Stimulated activated CD8-positive, alpha-beta memory T cell treated with anti-CD3 and anti-CD28 coated beads, Interleukin-15, amount 100 ng/mL, for 48 hours (primary cell): ENCODE measurements at places on chromosomes 4 and X.

GRCh38 chr4:118904418-118904817 is 15.8 kb downstream of the SYNPO2 start:
- DNase-seq = no peak

DNA sequence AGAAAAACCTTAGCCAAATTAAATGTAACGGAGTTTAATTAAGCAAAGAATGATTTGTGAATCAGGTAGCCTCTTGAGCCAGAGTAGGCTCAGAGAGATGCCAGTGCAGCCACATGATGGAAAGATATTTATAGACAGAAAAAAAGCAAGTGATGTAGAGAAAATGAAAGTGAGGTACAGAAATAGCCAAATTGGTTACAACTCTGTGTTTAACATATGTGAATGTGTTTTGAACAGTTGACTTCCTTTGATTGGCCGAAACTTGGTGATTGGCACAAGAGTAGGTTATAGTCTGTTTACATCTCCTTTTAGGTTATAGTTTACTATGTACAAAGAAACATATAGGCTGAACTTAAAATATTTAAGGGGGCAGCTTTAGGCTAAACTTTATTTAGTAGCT is 459.9 kb upstream of the BOD1L1 start:
- DNase-seq = no peak

DNA sequence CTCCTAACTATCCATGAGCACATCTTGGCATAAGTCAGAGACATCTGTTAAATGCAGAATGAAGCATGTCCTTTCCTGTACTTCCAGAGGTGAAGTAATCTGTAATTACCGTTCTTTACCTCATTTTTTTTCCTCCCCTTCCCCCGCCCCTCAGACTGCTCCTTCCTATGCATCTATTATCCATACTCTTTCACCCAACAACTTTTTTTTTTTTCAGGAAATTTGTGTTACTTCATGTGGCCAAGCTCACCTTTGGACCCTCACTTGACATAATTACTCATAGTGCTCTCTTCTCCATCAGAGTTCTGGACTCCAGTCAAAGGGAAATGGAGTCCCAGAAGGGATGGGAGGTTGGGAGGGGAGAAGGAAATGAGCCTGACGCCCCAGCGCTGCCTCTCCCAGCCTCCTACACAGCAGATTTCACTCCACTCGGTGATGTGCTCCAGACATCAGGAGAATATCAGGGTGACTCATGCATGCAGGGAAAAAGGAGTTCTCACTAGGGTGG is 568.8 kb downstream of the STIM2 start:
- DNase-seq = no peak

- DNase-seq = no peak
Observed at GRCh38 chrX:45622042-45622423, 421.4 kb upstream of the DIPK2B start.

GRCh38 chr4:55612341-55612740 is 20.3 kb upstream of the PDCL2 start:
- no peak for DNase-seq

DNA sequence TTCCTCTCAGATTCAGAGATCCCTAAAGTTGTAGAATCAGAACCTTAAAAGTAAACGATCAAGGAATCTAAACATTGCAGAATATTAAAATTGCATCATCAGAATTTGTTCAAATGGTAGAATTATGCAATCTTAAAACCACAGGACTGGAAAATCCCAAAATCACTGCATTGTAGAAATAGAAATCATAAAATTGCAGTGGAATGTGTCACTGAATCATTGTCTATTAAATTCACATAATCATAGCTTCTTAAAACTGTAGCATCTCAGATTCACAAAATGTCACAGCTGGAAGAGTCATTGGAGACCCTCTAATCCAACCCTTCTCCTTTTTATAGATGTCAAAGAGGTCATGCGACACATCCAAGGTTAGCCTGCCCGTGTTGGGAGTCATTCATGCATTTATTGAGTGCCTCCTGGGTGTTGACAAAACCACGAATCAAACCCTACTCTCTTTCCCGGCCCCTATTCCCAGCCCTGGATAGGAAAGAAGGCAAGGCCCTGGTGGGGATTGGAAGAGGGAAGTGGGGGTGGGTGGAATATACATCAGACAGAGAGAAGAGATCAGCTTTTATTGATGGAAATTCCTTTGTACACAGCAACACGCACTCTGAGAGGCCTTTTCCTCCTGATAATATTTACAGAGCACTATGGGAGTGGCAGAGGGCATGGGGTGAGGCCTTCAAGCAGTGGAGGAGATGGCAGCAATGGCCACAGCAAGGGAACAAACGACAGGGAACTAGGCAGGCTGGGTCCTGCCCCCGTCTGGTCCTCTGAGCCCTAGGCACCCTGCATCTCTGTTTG is 15.4 kb downstream of the IQSEC2 start:
- DNase-seq = no peak

DNA sequence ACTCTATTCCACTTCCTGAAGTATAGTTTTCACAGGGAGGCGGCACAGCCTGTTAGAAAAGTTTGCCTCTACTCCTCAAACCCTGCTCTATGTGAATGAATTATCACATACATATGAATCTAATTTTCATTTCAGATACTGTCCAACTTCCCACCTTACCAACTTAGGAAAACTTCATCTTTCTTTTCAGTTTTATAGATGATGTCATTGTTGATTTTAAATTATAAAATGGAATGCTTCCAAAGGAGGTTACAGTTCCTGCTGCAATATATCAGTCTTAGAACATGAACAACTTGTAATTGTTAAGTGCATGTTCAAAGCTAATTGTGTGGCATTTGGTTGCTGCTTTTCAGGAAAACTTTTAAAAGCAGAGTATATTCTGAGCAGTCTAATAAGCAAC is 92.4 kb downstream of the NEUROG2 start:
- DNase-seq = no peak
